SW480 (cell line): ENCODE measurements at places on chromosomes 3 and 15.

- DNase-seq: no peak
These were observed 175.0 kb downstream of the OPA1 start for GRCh38 chr3:193768070-193768394.

- DNase-seq: no peak
These were observed 160.0 kb downstream of the NAALADL2 start for GRCh38 chr3:175018946-175019727.

DNA sequence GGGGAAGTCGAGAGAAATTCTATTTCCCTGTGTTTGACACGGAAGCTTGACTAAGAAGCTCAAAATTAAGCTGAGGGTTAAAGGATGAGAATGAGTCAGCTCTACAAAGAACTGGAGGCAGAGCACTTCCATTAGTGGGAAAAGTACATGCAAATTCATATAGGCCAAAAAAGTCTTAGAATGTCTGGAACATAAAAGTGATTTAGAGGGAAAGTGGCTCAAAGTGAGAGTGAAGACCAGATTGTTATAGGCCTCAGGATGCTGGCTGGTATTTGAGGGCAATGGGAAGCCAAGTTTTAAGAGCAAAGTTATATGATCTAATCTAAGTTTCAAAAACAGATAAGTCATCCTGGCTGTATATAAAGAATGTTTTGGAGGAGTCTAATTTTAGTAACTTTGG is 857.3 kb downstream of the NAALADL2 start:
- DNase-seq: no peak

DNA sequence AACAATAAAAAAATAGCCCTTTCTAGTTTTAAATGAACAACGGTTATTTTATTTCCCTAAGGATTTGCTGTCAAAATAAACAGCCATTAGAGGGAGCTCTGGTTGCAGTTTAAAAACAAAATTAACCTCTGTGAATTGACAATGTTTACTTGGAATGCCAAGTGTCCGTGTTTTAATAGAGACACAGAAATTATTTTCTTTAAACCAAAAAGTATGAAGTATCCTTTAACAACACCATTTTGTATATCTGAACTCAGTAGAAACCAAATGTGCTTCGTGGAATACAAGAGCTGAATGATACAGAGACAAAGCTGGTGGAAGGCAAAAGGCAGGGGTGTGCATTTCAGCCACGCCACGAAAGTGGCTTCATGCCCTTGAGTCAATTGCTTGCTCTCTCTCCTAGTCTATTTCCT is 74.4 kb downstream of the MOBP start:
- peak; percentile 18 for DNase-seq

GRCh38 chr3:11155341-11156025 is 1.2 kb downstream of the HRH1 start:
- peak; percentile 63 for DNase-seq
